HuH-7.5 (cell line): ENCODE measurements at places on chromosomes 11 and 22.

DNA sequence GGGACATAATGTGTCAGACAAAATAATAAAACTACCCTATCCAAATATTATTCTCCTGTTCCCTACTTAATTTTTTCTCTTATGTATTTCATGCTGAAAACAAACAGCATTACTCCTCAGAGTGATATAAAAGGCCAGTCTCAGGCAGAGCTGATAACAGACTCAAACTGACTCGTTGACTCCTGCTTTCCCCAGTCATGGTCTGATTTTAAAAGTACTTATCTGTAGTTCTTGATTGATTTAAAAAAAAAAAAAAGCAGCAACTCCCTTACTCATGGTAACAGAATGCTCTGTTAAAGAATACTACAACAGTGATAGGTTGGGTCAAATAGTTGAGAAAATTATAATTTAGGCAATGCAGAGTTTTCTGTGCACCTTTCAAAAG, 90.3 kb upstream of the BARX2 start:
- no peak for DNase-seq

GRCh38 chr22:46942799-46943785, 180.6 kb downstream of the TBC1D22A start:
- DNase-seq = no peak

DNA sequence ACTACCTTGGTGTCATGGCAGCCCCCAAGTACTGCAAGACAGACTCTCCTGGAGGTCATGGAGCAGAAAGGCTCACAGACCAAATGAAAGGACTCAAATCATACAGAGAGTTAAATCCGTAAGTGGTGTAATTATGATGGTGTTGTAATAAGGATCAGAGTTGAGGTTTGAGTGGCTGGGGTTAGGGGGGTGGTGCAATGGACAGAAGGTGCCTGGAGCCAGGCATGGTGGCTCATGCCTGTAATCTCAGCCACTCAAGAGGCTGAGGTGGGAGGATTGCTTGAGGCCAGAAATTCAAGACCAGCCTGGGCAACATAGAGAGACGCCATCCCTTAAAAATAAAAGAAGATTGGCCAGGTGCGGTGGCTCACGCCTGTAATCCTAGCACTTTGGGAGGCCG, 18.7 kb downstream of the ART5 start:
- no peak for DNase-seq

GRCh38 chr22:39028281-39028680, 7.4 kb downstream of the APOBEC3D start:
- no peak for DNase-seq

DNA sequence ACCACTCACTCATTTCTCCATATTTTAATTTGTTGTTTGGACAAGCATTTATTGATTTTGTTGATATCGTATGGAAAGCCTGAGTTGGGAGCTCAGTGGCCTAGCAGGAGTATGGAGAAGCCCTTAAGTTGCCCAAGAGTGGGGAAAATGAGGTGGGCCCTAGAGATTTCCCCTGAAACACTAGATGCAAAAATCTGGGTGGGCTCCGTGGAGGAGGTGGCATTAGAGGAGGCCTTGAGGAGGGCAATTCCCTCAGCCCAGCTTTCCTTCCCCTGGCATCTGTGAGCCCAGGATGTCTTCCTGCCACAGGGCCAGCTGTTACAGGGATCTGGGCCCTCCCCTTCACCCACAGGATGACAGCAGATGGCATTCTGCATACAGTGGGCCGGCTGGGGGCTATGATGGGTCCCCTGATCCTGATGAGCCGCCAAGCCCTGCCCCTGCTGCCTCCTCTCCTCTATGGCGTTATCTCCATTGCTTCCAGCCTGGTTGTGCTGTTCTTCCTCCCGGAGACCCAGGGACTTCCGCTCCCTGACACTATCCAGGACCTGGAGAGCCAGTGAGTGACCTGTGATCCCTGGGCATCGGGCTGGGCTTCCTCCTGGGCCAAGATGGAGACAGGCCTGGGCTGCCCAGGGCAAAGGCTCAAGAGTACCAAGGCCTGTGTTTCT, 21.6 kb upstream of the SLC22A12 start:
- DNase-seq = no peak

DNA sequence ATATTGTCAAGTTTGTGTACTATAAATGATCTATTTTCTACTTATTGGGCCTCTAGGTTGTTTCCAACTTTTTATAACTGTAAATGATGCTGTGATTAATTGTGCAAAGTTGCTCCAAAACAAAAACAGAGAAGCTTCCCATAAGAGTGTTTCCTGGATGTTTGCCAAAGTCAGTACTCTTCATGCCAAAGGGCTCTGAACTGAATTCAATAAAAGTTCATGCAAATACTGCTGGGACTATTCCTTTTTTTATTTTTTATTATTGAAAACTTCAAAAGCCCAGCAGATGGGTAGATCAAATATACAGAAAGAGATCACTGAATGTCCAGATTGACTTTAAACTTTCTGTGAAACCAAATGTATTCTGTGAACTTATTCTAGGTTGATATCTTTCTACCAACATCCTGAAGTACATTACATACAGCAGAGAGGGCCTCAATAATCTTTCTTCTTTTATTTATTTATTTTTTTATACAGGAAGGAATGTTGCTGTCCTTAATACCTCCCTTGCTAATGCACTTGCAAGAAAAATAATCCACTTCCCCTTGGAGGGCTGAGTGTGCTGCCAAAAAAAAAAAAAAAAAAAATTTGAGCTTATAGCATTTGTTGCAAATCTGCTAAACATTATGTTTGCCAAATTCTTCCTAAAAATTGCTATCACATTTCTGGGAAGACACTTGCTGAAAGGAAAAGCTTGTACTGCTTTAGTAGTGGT, 53.0 kb downstream of the CTSC start:
- DNase-seq = no peak

GRCh38 chr11:123197711-123198110, 2.7 kb upstream of the CLMP start:
- no peak for DNase-seq
